ENCODE measurements at places on chromosomes 2 and 18. TPM values are rescaled to one million over a fixed set of nuclear protein-coding genes. Genes with fewer than 3 reads are reported as not detected.

DNA sequence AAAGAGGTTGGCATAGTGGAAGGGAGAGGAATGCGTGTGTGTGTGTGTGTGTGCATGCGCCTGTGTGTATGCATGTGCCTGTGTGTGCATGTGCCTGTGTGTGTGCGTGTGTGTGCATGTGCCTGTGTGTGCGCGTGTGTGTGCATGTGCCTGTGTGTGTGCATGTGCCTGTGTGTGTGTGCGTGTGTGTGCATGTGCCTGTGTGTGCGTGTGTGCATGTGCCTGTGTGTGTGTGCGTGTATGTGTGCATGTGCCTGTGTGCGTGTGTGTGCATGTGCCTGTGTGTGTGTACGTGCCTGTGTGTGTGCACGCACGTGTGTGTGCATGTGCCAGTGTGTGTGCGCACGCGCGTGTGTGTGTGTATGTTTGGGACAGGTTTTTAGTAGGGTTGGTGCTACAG is 205.1 kb downstream of the MEMO1 start:
- DNase-seq = no peak

GRCh38 chr2:105793196-105793975 is 48.7 kb downstream of the NCK2 start:
- DNase-seq = no peak

- no peak for DNase-seq
Measured at GRCh38 chr2:44777036-44777435, 164.5 kb upstream of the SIX3 start.

DNA sequence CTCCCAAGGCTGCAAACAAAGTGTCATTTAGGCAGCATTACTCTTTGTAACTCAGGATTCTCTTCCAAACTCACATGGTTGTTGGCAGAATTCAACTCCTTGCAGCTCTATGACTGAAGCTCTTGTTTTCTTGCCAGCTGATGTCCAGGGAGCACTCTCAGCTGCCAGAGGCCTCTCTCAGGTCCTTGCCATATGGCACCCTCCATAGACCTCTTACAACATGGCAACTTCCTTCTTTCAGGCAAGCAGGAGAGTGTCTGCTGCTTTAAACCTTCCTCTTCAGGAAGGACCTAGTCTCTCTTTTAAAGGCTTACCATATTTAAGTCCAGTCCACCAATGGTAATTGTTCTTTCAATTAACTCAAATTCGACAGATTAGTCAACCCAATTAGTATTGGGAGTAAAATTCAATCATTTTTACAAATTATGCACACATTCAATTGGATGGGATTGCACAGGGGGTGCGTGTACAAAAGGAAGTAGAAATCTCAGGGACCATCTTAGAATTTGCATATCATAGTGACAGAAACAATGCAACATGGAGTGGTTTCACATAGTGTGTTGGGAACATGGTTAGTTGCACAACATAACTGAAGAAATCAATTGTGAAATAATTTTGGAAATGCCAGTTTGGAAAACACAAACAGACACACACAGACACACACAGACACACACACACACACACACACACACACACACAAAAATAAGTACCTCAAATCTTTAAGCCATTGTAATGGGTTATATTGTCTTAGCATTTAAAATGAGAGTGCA is 893.5 kb upstream of the ZEB2 start:
- DNase-seq = no peak

DNA sequence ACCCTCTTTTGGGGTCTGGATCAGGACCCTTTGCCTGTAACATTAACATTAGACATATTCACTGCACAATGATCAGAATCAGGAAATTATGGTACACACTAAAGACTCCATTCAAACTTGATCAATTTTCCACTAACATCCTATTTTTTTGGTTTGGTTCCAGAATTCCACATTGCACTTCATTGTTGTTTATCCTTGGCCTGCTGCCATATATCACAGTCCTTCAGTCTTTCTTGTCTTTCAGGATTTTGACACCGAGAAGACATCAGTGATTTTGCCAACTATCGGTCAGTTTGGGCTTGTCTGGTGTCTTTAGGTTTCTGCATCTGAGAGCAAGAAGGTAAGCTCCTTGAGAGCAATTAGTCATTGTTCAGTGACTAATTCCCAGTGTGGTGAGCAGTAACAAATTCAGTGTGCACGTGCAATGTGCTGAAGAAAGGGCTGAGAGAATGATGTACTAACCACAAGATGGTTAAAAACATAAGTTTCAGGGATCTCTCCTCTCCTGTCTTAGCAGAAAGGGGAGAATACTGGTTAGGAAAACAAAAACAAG is 23.5 kb downstream of the MARCHF4 start:
- no peak for DNase-seq

DNA sequence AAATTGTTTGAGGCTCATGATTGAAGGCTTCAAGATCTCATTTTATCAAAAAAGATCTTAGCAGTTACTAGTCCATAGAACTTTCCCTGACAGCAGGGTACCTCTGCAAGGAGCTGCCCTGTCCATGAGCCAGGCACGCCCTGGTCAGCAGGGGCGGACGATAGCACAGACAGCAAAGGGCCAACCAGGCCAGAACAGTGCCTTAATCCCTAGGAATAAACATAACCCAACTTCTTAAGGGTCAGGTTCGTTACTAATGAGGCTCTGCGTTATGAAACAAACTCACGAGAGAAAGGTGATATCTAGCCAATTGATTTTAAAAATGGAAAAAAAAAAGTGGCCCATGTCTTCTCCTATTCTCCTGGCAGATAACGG is 59.2 kb downstream of the BCL2 start:
- no peak for DNase-seq

Gene FAM237A
- total RNA-seq = not detected

Gene PRSS56
- not detected for total RNA-seq
